ENCODE measurements at places on chromosomes 13 and 19.

GRCh38 chr13:30692113-30692512 lies 43.2 kb upstream of the ALOX5AP start:
- no peak for DNase-seq

DNA sequence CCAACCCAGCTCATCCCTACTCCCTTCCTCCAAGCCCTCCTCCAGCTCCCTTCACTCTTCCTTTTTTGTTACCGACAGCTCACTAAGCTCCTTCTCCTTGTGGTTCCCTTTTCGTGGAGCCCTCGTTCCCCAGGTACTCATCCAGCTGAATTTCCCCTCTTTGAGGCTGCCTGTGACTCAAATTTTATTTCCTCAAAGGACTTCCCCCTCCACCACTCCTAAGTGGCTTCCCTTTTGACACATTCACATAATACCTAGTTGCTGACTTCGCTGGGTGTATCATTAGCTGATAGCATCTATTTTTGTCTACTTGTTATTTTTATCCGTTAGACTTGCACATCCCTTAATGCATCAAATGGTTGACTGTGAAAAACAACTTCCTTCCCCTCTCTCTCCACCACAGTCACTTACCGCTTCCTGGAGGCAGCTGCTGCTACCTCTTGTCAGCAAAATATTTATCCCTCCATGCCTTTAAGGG lies 14.5 kb downstream of the FFAR2 start:
- peak; percentile 94 for DNase-seq

GRCh38 chr19:22893855-22894270 lies 61.8 kb downstream of the ZNF723 start:
- DNase-seq, result no peak

GRCh38 chr13:28718196-28718542 lies 601 bp downstream of the SLC46A3 start:
- no peak for DNase-seq

DNA sequence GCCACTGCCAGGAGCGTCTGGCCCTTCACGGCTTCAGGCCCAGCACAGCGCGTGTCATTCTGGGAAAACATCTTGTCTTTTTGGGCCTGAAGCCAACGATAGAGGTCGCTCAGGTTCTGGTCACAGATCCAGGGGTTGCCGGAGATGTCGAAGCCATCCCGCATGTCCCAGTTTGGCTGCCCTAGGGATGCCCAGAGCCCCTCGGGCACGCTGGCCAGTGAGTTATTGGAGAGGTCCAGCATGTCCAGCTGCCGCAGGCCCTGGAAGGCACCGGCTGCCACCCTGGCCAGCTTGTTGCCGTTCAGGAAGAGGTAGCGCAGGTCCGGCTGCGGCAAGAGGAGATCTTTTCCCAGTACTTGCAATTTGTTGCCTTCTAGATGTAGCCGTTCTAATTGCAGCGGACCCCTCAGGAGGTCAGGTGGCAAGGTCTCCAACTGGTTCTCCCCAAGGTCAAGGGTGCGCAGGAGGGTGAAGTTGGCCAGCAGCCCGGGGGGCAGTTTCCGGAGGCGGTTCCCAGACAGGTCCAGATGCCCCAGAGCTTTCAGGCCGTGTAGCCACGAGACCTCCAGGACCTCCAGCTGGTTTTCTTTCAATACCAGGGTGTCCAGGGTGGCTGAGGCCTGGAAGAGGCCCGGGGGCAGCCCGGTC lies 1.8 kb downstream of the LRG1 start:
- DNase-seq, result no peak

GRCh38 chr19:6750062-6750461 lies 10.6 kb downstream of the TRIP10 start:
- no peak for DNase-seq

DNA sequence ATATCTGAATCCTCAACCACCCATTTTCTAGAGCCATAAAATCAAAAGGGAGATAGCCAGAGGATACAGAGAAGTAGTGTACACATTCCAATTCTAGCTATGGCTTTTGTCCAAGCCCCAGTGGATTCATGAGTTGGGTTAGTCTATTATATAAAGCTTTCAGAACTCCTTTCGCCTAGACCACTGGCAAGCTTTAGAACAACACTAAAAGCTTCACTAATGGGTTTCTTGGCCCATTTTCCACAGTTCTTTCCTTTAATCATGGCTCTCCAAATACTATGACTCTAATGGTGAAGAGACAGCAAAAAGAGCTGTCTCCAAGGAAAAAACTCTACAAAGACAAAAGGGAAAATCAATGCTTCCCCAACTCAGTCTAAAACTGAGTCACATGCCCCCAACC lies 48.2 kb upstream of the SLITRK5 start:
- no peak for DNase-seq

DNA sequence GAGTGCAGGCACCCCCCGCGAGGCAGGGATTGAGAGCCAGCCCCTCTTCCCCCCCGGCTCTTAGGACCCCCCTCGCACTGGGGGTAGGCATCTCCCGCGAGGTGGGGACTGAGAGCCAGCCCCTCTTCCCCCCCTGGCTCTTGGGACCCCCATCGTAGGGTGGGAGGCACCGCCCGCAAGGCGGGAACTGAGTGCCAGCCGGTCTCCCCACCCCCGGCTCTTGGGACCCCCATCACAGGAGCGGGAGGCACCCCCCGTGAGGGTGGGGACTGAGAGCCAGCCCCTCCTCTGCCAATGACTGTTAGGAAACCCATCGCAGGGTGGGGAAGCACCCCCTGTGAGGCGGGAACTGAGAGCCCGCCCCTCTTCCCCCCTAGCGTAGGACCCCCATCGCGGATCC lies 363.4 kb upstream of the SPRY2 start:
- no peak for DNase-seq

GRCh38 chr19:12647047-12647446 lies 19.5 kb downstream of the MAN2B1 start:
- DNase-seq, result no peak

- DNase-seq, result peak; percentile 60
Observed at GRCh38 chr13:107832500-107833100, 382.7 kb downstream of the LIG4 start.

DNA sequence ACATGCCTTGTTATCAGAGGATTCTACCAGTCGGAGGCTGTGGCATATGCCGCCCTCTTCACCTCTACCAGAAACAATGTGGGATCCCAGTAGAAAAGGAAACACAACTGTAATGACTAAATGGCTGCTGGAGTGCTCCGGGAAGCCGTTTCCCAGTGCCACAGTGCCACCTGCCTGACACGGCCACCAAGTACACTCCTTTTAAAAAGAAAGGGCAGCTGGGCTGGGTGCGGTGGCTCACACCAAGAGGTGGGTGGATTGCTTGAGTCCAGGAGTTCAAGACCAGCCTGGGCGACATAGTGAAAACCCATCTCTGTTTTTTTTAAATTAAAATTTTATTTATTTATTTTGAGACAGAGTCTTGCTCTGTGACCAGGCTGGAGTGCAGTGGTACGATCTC lies 67.3 kb downstream of the TRPM4 start:
- peak; percentile 48 for DNase-seq

GRCh38 chr13:104086759-104087158 lies 1020.5 kb upstream of the SLC10A2 start:
- DNase-seq, result no peak

DNA sequence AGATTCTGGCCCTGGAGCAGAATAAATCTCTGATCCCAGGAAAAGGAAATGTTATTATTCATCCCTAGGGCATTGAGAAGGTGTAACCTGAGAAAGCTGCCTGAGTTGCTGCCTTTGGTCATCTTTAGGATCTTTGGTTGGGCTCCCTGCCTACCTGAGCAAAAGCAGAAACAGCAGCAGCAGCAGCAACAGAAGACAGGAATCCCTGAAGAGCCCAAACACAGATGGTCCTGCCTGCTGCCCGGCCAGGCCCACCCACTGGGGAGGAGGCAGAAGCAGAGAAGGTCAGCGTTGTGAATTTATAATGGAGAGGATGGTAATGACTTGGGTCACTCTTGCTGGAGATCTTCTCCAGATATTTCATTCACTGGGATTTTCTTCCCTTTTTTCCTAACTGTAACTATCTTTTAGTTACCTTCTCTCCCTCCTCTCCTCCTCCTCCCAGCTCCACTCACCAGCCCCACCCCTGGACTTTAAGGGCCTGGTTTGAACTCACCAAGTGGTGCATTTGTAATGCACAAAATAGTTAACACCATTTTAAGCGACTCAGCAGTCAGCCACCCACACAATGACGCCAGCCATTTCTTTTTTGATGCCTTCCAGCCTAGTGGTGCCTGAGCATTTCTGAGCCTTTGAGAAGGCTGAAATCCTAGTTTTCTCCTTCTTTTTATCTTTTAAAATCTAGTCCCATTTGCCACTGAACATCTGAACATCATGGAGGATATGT lies 91.7 kb downstream of the HSPH1 start:
- no peak for DNase-seq

- peak; percentile 7 for DNase-seq
Observed at GRCh38 chr13:52703482-52703881, 36.1 kb downstream of the CNMD start.

DNA sequence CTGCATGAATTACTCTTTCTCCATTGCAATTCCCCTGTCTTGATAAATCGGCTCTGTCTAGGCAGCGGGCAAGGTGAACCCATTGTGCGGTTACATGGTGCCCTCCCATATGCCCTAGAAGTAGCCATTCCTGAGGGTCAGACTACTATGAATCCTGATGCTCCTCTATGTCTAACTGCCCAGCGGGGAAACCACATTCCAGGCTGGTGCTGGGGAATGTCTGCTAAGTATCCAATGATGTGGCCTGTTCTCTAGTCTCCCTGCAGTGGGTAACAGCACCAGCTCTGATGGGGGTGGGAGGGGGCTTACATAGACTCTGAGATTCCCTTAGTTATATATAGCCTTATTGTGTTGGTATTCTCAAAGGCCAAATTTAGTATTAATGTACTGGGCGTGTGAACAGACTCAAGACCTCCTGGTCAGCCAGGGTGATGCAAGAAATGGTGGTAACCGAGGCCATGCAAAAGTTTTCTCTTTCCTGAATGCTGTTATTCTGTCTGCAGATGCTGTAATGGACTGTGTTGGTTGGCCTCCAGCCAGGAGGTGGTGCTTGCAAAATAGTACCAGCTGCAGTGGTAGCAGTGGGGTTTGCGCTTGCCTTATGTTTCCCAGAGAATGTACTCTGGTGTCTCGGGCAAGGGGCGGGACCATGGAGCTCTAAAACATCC lies 564.8 kb upstream of the SLITRK1 start:
- no peak for DNase-seq

DNA sequence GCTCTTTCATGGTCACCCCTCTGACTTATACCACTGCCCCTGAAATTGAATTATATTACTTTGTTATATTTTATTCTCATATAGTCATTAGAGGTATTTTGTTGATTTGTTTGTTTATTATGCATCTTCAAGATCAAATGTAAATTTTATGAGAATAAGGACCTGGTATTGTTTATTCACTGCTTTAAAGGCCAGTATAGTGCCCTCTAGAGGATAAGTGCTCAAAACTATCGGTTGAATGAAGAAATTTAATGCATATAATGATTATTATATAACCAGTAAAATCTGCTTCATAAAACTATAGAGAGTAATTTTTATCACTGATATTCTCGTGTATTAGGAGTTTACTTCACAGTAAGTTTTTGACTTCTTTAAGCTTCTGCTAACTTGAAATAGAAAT lies 1401.9 kb downstream of the SLITRK1 start:
- DNase-seq, result no peak

DNA sequence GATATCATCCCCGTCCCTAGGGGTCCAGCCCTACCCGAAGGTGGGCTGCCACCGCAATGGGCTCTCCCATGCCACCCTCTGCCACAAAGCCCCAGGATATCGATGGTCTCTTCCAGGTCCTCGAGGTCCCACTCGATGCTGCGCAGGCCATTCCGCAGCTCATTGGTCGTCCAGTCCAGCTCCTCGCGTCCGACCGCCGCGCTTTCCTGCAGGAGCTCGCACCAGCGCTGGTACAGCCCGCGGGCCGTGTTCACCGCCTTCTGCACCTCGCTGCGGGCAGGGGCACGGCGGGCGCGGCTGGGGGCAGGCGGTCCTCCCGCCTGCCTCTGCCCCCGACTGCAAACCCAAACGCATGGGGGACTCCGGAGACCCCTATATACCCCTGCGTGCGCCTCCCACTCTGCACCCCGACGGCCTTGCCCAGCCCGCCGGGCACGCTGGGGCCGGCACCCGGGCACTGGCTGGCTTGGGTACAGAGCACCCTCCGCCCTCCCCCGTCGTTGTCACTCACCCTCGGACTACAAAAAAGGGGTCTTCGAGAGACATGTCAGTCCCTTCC lies 468 bp downstream of the STX10 start:
- DNase-seq, result peak; percentile 17

DNA sequence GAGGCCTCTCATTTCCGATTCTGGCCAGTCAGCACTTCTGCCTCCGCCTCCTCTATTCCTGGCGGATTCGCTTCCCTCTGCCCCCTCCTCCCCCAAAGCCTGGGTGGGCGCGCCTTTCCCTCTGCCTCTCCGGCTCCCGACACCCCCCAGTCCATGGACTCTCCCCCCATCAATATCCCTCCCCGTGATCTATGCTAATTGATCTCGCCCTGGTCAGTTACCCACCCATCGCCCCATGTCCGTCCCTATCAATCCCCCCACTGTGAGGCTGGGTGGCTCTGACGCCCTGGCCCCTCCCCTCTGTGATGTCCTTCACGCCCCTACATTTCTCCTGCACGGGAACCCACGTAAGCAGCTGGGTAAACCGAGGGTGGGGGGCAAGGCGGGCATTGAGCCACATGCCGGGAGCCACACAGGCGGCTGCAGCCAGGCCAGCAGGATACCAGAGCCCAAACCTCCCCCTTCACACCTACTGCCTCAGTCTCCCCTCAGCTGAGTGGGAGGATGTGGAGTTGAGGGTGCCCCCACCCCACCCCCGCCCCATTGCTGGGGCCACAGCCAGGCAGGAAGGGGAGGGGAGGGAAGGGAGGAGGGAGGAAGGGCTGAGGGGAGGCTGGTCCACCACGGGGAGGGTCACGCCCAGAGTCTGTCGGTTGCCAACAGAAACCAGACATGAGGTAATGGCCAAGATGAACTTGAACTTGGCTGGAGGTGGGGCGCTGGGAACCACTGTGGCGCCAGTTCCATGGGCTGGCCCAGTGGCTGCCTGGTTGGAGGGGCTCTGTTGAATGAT lies 21.0 kb downstream of the SMIM24 start:
- DNase-seq, result no peak

DNA sequence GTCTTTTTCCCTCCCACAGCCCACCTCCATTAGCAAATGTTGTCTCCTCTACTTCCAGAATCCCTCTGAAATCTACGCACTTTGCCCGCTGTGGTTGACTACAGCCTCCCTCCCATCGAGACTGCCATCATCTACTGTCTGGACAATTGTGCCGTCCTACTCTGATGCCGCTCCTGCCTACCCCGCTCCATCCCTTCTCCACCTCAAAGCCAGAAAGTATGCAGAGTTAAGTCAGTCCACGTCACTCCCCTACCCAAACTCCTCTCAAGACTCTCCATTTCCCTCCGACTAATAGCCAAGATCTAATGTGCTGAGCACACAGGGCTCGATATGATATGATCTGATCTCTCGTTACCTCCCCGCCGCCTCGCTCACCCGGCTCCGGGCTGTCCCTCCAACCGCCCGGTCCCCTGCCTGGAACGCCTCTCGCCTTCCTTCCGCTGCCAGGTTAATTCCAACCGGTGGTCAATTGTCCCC lies 556 bp downstream of the CACTIN start:
- DNase-seq, result no peak

GRCh38 chr13:23651887-23652286 lies 81.7 kb downstream of the TNFRSF19 start:
- no peak for DNase-seq

- no peak for DNase-seq
Observed at GRCh38 chr13:78881054-78881453, 222.1 kb upstream of the OBI1 start.

All from NCI-H2227 treated with DMSO at 0.1 percent for 48 hours (cell line).